Activated naive CD4-positive, alpha-beta T cell treated with Interleukin-2 at 50 U/mL for 16 hours (primary cell): ENCODE measurements at places on chromosomes 2 and 18.
A peak's percentile ranks its signal among the peaks of the same experiment; 100 is the strongest.

DNA sequence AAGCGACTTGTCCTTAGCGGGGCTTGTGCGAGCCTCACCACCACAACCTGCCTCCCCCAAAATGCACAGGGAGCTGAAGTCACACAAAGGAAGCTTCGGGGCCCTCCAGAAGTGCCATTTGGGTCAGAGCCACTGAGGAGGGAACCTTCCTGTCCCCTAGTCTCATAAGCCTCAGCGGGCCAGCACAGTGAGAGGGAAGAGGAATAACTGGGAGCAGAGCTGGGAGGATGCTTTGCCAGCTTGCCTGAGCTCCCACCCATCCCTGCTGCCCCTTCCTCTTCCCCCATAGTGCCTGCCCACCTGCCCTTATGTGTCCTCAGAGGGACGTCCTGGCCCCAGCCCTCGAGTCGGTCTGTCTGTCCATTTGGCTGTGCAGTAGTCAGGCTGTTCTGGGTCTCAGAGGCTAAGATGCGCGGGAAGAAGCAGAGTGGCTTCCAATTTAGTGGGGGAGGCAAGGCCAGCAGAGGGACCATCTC is 51.8 kb upstream of the GPR17 start:
- no peak for DNase-seq

GRCh38 chr2:58870704-58871103 is 629.6 kb upstream of the FANCL start:
- DNase-seq: no peak

DNA sequence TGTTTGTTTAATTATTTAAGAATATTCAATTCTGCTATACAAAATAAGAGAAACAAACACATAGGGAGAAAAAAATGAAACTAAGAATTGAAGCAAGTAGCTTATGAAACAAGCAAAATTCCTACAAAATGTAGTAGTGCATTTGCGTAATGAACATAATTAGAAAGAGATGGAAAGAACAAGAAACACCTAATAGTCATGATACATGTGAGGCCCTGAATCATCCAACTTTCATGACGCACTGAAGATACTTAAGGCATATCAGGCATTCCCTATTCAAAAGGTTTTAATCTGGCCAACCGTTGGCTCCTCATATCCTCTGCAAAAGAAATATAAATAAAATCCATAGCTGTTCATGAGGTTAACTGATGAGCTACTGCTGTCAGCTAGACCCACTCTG is 14.5 kb upstream of the NAB1 start:
- no peak for DNase-seq

DNA sequence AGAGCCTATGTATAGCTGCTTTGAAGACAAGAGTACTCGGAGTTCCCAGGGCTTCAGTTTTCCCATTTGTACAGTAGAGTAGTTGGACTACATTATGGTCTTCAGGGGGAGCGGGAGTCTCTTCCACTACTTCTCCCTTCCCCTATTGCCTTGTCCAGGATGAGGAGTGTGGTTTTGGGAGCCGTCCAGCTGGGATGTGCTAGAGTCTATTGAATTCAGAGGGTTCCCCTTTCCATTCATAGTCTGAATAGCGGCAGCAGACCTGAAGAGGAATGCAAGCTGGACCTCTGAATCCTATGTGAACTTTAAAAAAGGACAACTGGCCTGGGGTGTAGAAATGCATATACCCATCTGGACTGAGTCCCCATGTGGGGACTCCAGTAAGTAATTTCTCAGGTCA is 43.5 kb upstream of the EPG5 start:
- no peak for DNase-seq

DNA sequence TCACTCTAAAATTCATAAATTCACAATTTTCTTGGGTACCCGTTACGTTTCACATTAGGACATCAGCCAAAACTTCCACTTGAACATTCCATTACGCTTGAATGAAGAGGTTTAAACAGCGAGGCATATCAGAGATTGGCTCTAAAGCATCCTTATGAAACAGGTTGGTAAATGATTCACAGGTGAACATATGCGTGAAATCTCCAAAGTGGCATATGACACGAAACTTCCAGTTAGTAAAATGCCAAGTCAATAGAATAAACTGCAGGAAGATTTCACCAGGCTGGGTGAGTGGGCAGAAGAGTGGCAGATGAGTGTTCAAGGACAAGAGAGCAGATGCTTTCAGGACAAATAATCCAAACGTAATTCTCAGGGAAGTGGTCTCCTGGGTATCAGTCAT is 33.9 kb upstream of the GLS start:
- no peak for DNase-seq

GRCh38 chr2:99081891-99082290 is 59.6 kb upstream of the C2orf15 start:
- no peak for DNase-seq

GRCh38 chr2:105754994-105755393 is 10.3 kb downstream of the NCK2 start:
- no peak for DNase-seq

DNA sequence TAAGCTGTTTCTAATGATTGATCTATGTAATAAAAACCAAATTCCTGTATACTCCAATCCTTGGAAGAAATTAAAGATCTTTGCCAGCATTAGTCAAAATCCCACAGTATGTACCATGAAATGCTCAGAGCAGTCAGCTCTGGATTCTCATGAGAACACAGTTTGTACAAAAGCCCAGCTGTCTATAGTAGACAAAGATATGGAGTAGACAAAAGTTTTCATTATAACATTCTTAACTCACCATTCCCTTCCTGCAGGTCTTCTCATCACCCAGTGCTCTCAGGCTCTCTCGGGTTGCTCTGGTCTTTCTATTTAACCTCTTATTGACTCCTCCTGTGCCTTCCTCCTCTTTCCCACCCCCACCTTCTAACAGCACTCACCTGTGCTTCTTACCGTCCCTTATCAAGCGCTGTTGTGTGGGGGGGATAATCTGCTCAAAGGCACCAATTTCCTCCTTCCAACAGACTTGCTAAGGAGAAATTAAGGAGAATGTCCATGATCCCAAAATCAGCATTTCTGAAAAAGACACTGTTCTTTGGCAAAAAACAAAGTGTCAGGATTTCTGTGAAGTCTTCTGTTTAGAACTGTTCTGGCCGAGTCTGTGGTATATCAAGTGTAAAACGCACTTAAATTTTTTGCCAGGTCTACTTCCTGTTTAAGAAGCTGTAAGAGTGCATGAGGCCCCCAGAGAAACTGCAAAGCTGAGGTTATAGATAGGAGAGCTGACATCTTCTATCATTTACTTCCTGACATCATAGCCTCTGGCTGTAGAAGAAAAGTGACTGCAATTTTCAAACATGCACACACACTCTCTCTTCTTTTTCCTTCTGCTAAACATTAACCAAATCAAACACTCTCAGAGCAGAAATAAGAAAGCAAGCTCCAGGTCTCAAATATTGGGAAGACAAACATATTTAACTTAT is 144.1 kb downstream of the EVA1A start:
- DNase-seq: no peak

GRCh38 chr2:63078852-63079606 is 28.4 kb downstream of the OTX1 start:
- no peak for DNase-seq

DNA sequence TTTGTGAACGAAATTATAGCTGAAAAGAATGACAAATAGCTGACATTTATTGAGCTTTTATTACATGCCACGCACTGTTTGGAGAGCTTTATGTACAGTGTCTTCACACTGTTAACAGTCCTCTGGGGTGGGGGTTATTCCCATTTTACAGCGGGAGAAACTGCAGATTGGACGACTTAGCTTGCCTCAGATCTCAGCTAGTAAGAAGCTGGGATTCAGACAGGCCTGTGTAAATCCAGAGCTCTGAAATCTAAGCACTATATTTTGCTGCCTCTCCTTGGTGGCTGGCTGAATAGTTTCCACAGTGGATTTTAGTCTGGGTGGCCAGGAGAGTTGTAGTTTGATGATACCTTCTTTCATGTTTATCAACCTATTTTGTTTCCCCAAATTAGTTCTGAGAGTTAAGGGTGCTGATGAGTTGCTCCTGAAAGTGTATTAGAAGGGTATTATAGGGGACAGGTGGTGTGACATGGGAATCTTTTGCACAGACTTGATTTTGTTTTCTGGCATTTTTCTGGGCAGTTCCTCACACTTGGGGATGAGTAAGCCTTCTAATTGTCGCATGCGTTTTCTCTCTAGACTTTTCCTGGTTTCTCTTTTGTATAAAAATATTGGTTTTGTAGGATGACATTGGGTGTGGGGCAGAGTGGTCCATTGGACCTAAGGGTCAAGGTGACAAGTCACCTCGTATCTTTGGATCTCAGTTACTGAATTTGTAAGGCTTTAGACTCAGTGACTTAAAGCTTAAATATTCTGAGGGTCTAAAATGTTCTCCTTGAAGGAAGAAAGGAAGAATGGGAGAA is 1.5 kb downstream of the ACSL3 start:
- DNase-seq: no peak

DNA sequence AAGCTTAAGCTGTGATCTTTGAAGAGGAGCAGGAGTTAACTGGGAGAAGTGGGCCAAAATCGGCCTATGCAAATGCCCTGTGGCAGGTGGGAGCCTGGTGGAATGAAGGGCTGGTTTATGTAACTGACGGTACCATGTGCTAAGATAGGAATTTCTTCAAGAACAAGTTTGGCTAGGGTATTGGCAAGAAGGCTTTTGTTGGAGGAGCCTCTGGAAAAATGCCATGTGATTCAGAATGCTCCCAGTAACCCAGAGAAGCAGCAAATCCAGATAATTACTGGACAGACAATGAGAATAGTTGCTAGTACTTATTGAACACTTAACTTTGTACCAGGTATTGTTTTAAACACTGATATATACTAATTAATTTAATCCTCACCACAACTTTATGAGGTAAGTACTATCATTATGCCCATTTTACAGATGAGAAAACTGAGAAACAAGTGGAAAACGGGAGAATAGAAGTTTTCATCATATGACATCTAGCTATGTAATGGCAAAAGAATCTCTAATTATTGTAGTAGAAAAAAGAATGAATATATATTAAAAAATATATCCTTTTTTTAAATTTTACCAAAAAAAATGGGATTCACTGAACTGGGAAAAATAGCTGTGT is 9.1 kb upstream of the FAM124B start:
- no peak for DNase-seq

DNA sequence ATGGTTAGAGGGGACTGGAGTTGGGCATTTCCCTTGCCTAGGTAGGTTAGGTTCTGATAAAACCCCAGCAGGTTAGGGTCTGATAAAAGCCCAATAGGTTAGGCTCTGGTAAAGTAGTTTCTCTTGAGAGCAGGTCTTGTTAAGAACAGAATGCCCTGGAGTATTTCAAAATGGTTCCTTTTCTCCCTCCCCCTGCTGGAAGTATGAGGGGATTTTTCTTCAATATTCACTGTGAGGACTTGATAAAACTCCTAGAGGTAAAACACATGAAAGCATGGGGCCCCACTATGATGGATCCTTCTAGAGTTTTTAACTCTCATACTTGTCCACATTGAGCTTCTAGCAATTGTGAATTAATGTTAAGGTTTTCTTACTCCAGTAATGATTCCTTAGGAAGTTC is 27.6 kb downstream of the ANKAR start:
- no peak for DNase-seq

GRCh38 chr18:23213200-23213599 is 77.9 kb downstream of the CABLES1 start:
- DNase-seq: no peak

DNA sequence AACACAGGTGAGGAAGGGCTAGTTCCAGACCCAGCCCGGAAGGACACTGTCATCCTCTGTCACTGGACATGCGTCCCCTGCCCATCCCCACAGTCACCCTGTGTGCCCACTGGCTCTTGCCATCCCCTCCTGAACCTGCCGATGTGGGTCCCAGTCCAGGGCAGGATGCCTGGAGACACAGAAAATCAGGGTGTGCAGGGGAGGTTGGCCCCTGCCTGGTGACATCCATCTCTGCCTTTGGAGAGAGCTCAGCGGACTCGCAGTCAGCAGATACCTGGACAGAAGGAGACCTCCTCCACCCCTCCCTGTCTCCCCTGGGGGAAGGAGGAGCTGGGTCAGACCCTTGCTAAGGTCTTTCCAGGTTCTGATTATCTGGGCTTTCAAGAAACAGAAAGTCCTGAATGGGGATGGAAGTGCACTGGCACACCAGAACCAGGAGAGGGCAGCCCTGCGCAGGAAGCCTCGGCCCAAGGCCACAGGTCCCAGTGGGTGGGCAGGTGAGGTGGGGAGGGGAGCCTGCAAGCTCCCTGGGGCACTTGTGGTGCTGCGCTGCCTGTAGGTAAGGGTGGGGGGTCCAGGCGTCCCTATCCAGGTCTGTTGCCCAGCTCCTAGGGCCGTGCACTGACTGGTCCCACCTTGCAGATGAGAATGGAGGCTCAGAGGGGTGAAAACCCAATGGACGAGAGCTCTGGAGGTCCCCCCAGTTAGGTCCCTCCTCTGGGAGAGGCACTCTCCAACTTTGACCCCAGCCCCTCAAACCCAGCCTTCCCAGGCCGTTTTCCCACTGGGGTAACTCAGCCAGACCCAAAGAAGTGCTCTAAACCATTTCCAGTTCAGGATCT is 9.7 kb upstream of the OTOS start:
- peak; percentile 33 for DNase-seq

DNA sequence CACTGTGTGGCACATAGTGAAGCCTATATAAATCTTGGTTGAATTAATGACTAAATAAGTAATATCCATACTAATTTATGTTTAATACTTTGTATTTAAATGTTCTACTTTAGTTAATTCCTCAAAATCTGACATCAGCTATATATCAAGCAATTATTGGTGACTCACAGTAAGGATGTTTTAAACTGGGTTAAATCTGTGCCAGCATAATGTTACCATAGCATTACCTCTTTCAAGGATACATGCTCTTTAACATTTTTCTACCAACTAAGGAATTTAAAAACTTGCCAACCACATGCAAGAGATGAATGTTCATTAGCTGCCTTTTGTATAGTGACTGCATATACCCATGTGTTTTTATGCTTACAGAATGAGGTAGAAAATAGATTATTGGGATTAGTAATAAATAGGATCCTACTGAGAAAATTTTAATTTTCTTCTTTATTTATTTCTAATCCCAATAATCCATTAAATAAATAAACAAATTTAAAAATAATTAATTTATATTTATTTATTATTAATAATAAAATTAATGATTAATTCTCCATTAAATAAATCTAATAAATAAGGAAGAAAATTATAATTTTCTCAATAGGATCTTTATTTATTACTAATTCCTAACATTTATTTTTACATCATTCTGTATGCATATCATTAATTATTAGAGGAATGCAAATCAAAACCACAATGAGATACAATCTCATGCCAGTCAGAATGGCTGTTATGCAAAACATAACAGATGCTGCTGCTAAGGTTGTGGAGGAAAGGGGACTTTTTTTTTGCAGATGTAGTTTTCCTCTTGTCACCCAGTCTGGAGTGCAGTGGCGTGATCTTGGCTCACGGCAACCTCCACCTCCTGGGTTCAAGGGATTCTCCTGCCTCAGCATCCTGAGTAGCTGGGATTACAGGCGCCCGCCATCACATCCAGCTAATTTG is 410.7 kb upstream of the DSEL start:
- DNase-seq: no peak

DNA sequence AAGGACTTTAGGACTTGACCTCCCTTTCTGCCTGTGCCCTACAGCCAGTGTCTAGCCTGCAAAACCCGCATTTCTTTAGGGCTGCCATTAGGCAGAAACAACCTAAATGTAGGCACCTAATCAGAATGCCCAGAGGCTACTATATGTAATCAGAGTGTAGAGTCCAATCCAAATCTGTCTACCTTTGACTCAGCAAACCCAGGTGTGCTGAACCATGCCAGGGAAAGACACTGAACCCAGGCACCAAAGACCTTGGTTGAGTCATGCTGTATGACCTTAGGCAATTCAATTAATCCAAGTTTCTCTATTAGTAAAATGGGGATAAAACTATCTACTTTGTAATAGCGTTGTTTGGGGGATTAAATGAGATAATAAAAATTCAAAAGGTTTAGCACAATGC is 20.7 kb downstream of the CAPN14 start:
- no peak for DNase-seq

GRCh38 chr2:215280326-215280725 is 31.5 kb upstream of the ATIC start:
- no peak for DNase-seq
